ENCODE measurements at places on chromosomes 3 and 15.

DNA sequence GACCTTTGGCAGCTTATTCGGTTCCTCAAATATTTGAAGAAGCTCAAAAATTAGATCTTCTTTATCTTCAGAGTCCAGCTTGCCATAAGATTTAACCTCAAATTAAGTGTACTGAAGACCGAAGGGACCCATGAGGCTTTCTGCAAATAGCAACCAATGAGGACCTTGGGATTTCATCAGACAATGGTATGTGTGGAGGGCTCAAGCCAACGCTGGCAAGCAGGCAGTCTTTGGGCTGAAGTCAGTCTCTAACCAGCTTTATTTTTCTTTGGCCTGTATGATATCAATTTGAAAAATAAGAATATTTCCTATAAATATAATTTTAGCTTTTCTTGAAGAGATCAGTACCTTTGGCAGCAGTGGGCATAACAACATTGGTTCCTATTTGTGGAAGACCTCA is 692.7 kb downstream of the MCTP2 start:
- no peak for DNase-seq

DNA sequence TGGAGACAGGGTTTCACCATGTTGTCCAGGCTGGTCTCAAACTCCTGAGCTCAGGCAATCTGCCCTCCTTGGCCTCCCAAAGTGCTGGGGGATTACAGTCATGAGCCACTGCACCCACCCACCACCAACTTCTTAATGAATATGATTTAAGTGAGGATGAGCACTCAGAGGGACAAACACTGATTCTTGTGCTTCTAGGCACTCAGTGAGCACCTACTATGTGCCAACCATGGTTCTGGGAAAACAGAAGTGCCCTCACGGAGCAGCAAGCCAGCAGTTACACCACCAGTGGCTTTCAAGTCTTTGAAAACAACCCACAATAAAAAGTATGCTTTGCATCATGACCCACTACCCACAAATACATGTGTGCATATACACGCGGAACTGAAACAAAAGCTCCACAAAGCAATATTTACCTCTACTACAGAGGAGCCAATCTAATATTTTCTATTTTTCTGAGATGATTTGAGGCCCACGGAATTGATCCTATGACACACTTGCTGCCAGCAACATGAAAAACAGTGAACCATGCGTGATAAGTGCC is 91.9 kb downstream of the MEGF11 start:
- no peak for DNase-seq

GRCh38 chr15:72820278-72820677 is 36.7 kb upstream of the ADPGK start:
- DNase-seq, result no peak

DNA sequence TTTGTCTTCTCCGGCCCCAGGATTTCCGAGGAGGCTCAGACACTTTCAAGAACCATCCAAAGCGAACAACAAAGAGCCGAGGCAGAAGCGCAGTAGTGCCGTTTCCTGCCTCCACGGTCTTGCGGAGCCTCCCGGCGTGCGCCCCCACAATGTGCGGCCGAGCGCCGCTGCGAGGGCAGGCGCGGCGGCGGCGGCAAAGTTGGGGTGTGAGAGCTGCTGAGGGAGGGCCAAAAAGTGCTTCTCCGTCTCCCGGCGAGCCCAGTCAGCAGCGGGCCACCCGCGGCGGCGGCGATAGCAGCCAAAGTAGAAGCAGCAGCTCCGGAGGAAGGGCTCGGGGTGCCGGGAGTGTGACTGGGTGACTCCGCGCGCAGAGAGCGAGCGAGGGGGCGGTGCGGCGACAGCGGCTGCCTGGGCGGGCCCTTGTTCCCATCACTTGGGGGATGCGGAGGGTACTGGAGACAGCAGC is 749.1 kb downstream of the ROBO1 start:
- no peak for DNase-seq

GRCh38 chr15:51004103-51004551 is 90.6 kb downstream of the TNFAIP8L3 start:
- DNase-seq, result no peak

GRCh38 chr15:61155741-61156700 is 73.1 kb downstream of the RORA start:
- DNase-seq, result no peak

- DNase-seq, result no peak
Measured at GRCh38 chr3:122966045-122966444, 61.5 kb downstream of the SEMA5B start.

- DNase-seq, result no peak
Measured at GRCh38 chr3:134039161-134039862, 9.6 kb upstream of the SLCO2A1 start.

DNA sequence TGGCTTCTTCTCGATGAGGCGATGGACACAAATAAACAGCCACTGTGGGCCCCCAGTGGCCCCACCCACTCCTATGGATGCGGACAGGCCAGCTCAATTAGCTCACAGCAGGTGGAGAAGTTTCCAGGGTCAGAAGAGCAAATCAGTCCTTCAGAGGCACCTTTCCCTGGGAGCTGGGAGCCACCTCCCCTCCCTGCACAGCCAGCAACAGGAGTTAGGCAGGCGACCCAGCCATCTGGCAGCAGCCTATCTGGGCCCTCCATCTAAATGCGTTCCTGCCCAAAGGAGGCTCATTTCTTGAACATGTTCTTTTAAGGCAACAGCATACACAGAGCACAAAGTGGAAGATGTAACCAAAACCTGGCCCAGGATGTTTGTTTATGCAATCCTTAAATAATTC is 211.9 kb upstream of the ARRDC4 start:
- DNase-seq, result no peak

DNA sequence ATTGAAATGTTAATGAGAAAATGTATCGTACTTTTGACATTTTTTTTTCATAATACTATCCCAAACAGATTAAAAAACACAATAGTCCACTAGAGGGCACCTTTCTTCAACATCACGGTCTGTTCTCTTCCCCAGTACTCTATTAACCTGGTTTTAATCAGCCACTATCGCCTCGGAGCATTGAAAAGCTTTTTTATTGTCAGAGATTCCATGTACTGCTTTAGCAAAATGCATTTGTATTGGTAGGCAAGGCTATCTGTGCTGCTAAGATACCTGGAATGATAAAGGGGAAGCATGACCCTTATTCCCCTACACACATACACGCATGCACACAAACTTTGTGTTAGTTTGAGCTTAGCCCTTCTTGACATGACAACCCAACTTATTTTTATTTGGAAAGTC is 160.1 kb upstream of the IL12A start:
- peak; percentile 62 for DNase-seq

DNA sequence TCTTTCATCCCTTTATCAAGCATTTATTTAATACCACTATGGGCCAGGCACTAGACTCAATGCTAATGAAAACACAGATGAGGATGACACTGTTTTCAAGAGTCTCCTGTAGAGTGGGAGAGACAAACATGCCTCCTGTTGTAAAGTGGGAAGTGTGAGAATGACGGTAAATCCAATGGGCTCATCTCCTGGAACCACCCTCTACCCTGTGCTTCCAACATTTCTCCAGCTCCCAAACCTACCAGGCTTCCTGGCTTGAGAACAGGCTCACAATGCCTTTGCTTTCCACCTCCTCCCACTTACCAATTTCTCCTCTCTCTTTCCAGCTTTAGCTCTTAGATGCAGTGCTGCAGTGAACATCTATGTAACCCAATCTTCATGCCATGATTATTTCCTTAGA is 54.1 kb upstream of the TBC1D23 start:
- no peak for DNase-seq

DNA sequence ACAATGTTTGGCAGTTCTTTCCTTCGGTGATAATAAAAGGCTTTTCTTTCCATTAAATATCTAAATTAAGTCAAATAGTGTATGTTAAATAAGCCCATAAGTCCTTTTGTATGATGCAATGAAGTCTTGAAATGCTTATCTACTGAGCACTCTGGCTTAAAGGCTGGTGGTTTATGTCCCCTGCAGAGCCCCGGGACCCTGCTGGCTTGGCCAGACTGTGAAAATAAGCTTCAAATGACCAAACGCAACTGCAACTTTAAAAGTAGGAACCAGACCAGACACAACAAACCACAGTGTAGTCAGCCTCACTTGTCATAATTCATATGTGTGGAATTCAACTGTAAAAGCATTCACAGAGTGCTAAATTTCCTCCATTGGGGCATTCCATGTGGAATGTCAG is 72.5 kb downstream of the FOXP1 start:
- no peak for DNase-seq

- no peak for DNase-seq
Measured at GRCh38 chr15:82183121-82184031, 79.2 kb downstream of the EFL1 start.

GRCh38 chr3:53809267-53809666 is 37.0 kb downstream of the CHDH start:
- no peak for DNase-seq

DNA sequence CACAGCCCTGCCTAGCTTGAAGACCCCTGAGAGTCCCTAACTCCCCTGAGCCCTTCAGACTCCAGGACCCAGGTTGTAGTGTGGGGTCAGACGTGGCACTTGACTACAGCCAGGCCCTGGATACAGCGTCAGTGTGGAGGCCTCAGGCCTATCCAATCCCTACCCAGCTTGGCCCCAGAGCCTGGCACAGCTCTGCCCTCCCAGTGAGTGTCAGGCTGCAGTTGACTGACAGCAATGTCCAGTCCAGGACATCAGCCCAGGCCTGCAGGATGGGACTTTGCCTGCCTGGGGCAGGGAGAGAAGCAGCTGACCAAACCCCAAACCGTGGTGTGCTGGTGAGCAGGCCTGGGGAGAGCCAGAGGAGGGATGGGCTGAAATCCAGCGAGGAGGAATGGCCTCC is 27.3 kb downstream of the KLF13 start:
- no peak for DNase-seq

GRCh38 chr3:4827767-4828166 is 151.5 kb upstream of the BHLHE40 start:
- no peak for DNase-seq

DNA sequence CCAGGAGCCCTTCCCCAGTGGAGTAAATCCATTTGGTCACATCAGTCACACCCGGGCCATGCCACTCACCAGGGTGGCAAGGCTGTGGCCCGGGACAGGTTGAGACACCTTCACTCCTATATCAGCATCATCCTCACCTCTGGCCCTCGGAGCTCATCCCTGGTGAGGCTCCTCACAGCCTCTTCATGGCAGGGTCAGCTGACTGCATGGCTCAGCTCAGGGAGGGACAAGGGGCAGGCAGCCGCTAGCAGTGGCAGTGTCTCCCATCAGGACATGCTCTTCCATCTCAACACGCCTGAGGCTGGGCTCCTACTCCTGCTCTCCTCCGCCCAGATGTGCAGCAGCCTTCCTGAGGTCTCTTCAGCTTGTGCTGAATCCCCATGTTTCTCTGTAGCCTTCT is 26.4 kb upstream of the PARL start:
- DNase-seq, result no peak

- no peak for DNase-seq
Measured at GRCh38 chr15:82118040-82118439, 72.2 kb upstream of the MEX3B start.

DNA sequence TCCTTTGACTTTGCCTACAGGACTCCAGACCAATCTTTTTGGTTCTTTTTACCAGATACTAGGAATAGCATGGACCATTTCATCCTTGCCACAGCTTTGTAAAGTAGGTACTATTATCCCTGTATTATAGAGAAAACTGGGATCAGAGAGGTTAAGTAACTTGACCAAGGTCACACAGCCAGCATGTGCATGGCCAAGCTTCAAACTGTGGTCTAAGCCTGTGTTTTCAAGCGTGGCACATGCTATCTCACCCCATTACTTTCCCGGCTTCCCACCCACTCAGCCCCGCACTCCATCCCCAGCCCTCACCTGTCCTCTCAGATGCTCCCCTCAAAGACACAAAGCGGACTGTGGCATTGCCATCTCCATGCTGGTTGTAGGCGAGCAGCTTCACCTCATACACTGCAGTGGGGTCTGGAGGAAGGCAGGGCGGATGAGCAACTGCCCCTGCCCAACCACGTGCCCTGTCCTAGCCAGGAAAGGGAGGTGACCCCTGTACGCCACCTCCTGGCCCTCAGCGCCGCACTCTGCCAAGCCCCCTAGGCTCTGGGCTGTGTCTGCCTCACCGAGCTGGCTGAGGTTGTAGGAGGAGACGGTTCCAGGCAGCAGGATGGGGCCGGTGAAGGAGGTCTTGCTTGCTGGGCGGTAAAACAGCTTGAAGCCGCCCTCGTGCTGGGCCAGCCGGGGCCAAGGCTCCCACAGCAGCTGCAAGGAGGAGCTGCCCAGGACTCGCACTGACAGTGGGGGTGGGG is 25.7 kb downstream of the RNU5B-1 start:
- no peak for DNase-seq

- DNase-seq, result no peak
Measured at GRCh38 chr3:150535204-150535603, 11.1 kb downstream of the SERP1 start.

- DNase-seq, result no peak
Measured at GRCh38 chr3:73465926-73466325, 158.8 kb downstream of the PDZRN3 start.

DNA sequence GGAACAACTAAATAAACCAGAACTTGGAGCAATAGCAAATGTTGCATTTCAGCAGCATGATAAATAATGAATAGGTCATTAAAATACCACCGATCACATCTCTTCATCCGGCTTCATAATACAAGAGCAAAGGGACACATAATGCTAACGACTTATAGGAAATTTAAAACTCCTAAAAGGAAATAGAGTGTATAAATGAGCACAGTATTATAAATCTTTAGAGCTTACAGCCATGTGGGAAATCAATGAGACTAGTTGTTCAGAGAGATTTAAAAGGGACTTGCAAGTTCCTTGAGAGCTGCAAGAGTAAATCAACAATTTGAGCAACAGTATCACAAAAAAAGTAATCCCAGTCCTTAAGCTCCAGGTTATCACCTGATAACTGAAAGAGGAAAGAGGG is 677.0 kb downstream of the PLOD2 start:
- no peak for DNase-seq

DNA sequence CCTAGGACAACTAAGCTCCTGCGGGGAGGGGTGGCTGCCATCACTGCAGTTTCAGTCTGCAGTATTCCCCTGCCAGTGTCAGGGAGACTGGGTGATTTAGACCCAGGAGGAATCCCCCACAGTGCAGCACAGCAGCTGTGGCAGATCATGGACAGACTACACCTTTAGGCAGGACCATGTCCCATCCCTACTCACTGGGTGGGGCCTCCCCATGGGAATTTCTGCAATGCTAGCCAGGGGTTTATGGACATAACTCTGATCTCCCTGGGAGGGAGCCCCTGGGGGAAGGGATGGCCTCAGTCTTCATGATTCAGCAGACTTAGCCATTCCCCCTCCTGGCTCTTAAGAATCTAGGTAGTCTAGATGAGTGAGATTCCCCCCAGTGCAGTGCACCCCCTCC is 130.1 kb upstream of the STAC start:
- no peak for DNase-seq

- DNase-seq, result peak; percentile 71
Measured at GRCh38 chr3:155352900-155353490, 59.5 kb upstream of the STRIT1 start.

GRCh38 chr3:196321162-196321561 is 3.1 kb upstream of the DYNLT2B start:
- DNase-seq, result no peak

- DNase-seq, result no peak
Measured at GRCh38 chr3:132556508-132557159, 40.4 kb upstream of the ACKR4 start.

All from NCI-H1694 treated with DMSO at 0.1 percent for 48 hours (cell line).